ENCODE measurements at places on chromosomes 5 and 9.

- no peak for DNase-seq
Observed at GRCh38 chr9:118693645-118694044, 675.6 kb downstream of the BRINP1 start.

DNA sequence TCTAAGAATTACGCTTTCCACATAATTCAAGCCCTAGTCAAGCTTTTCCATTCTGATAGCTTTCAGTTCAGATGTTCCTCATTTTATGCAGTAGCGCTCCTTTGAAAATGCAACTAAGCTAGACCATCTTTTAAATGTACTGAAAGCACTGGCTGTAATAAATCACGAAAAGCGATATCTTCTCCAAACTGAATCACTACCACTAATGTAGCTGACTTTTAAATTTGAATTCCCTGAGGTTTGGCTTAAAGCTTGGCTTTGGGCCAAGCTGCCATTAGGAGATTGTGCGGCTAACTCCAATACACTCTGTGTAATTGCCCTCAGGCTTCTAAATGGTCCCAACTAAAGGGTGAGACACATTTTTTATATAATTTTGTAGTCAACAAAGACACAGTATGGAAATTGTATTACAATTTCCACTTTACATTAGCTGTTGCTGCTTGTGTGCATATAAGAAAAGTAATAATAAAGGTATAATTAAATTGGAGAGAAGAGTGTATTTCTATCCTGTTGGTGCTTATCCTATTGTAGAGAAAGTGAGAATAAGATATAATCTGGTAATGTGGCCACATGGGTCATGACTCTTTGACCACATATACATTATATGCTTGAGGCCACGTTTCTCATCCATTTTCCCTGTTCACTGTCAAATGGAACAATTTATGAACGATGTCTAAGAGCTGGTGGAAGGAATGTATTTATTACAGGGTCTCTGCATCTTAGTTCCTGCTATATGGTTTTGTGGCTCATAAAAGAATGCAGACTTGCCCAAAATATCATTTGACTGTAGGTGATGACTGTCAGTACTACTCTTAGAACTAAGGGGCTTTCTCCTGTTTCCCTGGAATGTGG is 118.7 kb upstream of the TAF11L2 start:
- no peak for DNase-seq

- DNase-seq: no peak
Observed at GRCh38 chr9:77532607-77533006, 115.5 kb downstream of the GNA14 start.

- no peak for DNase-seq
Observed at GRCh38 chr5:159873680-159874079, 42.6 kb upstream of the ADRA1B start.

DNA sequence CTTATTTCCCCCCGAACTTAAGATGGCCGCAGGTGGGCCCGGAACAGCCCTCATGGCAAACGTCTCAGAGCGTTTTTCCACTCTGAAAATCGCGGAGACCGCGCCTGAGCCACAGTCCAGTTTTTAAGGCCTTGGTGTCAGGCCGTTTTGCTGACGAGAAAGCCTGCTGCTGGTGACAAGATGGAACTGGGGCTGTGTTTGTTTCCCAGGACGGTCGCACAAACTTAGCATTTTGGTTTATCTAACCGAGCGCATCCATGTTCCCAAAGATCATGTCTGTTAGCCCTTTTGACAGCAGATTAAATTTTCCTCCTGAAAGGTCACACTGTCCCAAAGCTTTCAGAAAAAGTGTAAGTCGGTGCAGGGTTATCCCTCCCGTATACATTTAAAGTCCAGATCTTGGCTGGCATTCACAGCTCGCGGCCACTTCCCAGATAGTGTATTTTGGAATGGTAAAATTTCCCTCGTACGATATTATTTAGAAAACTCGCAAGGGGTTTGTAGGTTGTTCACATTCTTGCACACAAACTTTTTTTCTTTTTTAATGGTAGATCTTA is 812 bp downstream of the SREK1 start:
- DNase-seq: no peak

- DNase-seq: no peak
Observed at GRCh38 chr9:21096901-21097255, 19.1 kb upstream of the IFNB1 start.

GRCh38 chr5:93578813-93579691 is 2.0 kb downstream of the NR2F1-AS1 start:
- peak; percentile 78 for DNase-seq

DNA sequence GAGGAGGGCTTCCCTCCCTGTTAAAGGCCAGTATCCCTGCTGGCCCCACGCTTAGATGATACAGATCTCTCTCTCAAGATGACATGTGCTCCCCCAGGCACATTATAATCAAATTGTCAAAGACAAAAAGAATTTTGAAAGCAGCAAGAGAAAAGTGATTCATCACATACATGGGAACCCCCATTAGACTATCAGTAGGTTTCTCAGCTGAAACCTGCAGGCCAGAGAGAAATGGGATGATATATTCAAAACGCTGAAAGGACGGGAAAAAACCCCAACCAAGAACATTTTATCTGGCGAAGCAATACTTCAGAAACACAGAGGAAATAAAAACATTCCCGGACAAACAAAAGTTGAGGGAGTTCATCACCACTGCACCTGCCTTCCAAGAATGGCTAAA is 78.7 kb downstream of the CAMSAP1 start:
- DNase-seq: no peak

- DNase-seq: peak; percentile 31
Observed at GRCh38 chr9:75238311-75238976, 150.1 kb downstream of the OSTF1 start.

DNA sequence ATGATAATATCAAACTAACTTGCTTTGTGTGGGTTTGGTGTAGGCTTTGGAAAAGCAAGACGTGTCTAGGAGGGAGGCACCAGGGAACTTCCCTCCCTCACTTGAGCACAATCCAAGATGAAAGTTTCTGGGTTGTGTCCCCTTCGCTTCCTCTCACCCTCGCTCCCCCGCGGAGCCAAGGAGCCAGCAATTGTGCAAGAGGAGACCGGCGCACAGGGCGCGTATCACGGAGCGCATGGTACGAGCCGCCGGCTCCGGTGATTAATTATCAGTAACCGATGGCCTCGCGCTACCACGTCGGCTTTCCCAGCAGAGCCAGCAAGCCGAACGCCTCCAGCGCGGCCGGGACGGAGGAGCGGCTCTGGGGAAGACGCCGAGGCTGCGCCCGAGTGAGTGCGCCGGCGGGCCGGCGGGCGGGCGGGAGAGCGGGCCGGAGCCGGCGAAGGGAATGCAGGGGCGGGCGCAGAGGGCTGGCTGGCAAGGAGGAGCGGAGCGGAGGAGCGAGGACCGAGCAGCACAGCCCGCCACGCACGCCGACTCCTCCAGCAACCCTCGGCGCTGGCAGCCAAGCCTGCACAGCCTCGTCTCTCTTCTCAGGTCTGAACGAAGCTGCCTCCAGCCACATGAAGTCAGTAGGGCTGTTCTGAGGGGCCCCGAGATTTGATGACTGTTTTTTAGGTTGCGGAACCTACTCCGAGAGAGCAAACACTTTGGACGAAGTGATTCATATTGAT is 143.6 kb downstream of the BNC2 start:
- DNase-seq: peak; percentile 89

DNA sequence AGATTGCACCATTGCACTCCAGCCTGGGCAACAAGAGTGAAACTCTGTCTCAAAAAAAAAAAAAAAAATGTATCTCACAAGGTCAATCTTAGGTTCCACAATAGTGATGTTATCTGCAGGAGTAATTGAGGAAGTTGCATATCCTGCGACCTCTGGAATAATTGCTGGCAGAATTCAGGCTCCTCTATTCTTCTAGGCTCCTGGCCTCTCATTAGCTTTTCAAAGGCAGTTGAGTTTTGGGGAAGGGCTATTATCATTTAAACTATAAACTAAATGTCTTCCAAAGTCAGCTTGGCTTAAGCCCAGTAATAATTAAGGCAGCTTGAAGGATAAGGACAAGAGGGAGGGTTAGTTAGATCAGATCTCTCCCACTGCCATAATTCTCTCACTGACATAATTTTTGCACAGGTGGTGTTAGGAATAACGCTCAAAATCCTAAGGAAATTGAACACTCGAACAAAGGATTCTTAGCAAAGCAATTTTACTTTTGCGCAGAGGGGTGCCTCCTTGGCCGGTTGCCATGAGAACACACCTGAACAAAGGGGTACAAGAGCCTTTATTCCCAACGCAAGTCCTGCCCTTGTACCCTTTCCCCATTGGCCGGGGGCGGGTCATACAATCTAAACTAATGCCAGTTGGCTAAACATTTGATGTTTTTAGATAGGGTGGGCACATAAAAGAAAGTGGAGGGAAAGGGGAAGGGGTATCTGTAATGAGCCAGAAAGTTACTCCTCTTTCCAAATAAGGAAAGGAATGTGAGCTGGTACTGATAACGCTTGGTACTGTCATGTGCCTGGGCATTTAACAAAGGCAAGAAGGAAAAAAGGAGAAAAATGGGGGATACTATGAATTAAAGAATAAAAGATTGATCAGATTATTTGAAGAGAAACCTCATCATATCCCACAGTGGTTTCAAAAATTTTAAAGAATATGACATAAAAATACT is 106.4 kb upstream of the CCNG1 start:
- no peak for DNase-seq

GRCh38 chr9:84230355-84231145 is 110.0 kb downstream of the SLC28A3 start:
- DNase-seq: no peak

DNA sequence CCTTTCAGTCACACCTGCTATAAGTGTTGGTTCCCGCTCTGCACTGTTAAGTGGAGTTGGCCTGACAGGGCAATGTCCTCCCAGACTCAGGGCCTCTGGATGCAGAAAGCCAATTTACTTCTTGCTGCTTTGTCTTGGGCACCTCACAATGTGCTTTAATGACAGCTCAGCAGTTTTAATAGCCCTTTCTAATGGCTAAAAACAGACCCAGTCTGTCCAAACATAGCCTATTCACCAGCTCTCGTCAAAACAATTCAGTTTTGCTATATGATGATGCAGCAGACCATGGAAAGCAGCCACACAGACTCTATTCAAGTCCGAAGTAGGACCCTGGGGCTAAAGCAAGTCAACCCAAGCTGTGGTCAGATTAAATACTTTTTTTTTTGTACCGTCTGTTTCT is 529.1 kb upstream of the SEMA6A start:
- no peak for DNase-seq

- no peak for DNase-seq
Observed at GRCh38 chr9:74573640-74574191, 76.6 kb downstream of the RORB start.

DNA sequence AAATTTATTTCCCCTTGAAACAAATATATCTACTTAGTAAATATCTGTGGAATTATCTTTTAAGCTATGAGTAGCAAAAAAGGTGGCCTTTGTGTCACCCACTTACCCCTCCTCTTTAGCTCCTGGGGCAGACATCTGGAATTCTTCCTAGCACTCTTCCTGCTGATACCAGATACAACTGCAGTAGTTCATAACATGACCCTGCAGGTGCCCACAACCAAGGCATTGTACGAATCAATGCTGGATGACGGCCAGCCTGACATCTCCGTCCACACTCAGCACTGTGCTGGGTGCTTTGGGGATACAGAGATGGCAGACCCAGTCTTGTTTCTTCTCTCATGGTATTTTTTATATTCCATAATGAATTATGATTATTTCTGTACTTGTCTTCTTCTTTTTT is 152.3 kb downstream of the GOLPH3 start:
- DNase-seq: no peak

- peak; percentile 75 for DNase-seq
Observed at GRCh38 chr5:55172937-55173686, at the start of gene CDC20B. Gene CDC20B, minus strand, starts transcription at chr5:55173177. Its CDS starts 177 bp downstream, at chr5:55173000.

GRCh38 chr9:93630806-93631411 is 54.5 kb downstream of the PHF2 start:
- DNase-seq: no peak

DNA sequence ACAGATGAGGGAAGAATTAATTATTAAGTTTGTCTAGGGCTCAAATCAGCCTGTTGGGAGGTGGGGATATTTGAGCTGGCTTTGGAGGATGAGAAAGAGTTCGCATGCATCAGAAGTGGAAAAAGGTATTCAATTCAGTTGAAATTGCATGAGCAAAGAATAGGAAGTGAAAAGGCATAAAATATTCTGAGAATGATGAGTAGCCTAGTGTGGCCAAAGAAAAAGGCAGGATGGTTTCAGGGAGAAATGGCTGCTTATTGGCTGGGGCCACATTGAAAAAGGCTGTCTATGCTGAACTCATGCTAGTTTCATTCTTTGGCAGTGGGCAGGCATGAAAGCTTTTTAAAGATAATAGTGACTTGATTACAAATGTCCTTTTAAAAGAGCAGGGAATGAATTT is 235.4 kb upstream of the RIOK2 start:
- DNase-seq: no peak

- peak; percentile 30 for DNase-seq
Observed at GRCh38 chr9:136748666-136749611, 614 bp upstream of the LCN6 start.

DNA sequence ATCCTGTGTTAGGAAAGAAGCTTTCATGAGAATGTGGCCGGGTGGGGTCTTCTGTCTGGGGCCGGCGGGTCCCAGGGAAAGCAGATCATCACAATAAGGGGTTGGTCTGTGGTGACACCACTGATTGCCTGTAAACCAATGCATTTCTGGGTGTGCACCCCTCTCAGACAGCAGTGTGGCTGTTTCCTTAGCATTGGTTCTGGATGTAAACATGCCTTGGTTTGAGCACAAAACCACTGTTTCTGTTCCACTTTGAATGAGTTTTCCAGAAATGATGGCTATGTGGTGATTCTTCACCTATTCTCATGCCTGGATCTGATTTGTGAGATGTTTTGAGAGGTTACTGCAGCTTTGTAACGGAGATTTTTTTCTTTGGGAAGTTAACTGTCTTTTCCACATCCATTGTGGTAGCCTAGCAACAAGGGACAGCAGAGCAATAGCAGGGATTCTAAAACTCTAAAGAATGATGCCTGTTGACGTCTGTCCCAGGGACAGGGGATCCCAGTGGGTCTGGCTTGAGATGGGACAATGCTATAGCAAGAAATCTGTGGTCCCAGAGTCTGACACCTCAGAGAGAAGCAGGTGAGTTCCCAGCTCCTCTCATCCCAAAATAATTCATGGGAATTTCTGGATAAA is at the start of gene CCDC192:
CCDC192 (plus strand) TSS at position 466 of the 636 bp plus-strand sequence; CDS start at position 521, 55 bp downstream.
- DNase-seq: no peak

DNA sequence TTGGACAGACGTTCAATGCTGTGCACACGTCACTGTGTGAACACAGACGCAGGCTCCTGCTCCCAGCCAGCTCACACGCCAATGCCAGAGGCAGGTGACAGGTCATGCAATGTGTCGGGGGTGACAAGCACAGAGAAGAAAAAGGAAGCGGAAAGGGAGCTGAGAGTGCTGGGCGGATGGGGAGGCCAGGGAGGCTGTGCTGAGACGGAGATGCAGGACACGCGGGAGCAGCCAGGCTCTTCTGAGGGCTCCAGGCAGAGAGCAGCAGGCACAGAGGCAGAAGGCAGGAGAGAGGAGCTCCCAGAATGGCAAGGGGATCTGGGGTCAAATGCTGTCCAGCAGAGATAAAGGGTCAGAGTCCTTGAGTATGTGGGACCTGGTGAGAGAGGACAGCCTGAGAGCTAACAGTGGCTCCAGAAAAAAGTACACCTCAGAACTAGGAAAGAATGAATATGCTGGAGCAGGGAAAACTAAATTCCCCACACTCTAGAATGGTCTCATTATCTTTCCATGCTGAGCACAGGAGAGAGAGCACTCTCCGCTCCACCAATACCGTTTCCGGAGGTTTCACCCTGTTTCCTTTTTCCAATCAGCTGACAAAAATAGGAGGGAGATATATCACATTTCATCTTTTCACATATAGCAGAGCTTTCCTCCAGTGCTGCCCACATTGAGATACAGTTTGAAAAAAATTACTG is 32.8 kb upstream of the NSMF start:
- DNase-seq: no peak

Data from left cardiac atrium (tissue), 4 donors.